GM12878 (cell line): ENCODE measurements at places on chromosomes 3 and 15.

- no peak for DNase-seq
Observed at GRCh38 chr3:188503647-188504046, 349.7 kb downstream of the LPP start.

GRCh38 chr3:24551626-24552025, 57.0 kb upstream of the THRB start:
- DNase-seq: no peak

- no peak for DNase-seq
Observed at GRCh38 chr3:13927295-13927694, 47.4 kb upstream of the WNT7A start.

DNA sequence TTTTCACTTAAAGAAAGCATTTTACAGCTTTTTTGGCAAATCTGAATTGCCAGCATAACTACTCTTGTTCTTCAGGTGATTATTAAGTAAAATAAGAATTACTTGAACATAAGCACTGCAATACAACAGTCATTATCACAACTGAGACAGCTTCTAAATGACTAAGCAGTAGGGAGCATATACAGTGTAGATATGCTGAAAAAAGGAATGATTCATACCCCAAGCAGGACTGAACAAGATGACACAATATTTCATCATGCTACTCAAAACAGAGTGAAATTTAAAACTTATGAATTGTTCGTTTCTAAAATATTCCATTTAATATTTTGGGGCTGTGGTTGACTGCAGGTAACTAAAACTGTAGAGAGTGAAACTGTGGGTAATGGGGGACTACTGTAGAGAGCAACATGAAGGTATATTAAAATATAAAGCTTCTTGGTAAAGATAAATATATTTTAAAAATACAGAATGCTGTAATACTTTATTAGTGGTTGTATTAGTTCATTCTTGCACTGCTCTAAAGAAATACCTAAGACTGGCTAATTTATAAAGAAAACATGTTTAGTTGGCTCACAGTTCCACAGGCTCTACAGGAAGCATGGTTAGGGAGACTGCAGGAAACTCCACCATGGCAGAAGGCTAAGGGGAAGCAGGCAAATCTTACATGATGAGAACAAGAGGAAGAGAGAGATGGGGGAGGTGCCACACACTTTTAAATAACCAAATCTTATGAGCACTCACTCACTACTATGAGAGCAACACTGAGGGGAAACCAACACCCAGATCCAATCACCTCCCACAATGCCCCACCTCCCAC, 84.8 kb downstream of the DCLK3 start:
- no peak for DNase-seq

GRCh38 chr3:63652066-63652725, at the start of gene SNTN:
Gene SNTN (plus strand): TSS chr3:63652675. CDS start chr3:63652688, 13 bp downstream.
- no peak for DNase-seq

DNA sequence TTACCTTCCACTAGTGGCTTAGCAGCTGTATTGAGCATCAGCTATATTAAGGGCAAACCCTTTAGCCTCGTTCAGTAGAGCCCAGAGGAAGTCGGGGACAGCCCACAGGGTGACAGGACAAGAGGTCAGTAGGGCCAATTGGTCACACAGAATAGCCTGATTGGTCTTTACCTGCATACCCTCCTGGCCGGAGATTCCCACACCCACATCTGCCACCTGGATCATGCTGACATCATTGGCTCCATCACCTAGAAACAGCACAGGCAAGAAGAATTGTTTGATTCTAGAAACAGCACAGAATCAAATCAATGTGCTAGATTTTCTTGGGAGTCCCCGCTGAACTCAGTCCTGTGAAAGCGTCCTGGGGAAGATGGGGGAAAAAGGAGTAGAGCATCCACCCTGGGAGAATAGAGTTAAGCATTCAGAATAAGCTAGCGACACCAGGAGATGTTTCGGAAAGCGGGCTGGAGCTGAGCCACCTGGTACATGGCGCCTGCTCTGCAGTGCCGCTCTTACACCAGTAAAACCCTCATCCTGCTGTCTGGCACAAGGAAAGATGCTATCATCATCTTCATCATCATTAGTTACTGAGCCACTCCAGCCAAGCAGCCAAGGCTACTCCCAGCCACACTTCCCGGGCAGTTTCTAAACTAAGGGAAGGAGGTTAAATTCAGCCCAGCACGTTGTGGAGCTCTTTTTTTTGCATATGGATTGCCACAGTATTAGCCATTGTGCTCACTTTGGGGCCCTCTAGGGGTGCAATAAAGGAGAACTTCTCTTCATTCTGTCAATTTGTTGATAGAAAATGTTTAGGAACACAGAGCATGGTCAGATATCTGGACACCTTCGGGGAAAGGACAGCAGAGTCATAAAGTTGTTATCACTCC, 171.3 kb downstream of the ATP10A start:
- DNase-seq: no peak

DNA sequence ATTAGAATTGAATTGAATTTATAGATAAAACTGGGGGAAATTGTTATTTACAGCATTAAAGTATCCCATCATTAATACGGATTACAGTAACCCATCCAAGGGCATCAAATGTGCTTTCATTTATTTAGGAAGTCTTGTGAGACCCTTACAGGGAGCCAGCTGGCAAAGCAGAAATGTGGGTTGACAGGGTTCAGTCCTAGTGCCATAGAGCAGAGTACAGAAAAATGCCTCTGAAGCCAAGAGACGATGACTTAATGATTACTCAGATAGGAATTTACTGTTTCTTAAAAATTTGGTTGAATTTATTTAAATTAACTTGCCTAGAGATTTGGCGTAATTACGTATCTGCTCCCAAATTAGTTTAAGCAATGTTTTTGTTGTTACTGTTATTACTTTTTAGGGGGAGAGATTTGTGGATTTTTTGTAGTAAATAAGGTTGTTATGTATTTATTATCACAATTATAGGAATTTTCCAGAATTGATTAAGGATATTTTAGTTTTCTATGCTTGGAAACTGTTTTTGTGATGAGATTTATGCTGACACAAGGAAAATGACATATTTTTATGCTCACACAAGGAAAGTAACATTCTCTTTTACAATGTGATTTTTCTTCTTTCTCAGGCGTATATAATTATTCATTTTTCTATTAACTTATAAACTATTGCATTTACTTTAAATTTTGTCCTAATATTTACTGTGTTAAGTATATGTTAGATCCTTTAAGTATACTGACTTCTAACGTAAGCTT, 152.0 kb downstream of the EPHA6 start:
- DNase-seq: no peak

GRCh38 chr3:169147238-169148008, 516.1 kb downstream of the MECOM start:
- DNase-seq: no peak

DNA sequence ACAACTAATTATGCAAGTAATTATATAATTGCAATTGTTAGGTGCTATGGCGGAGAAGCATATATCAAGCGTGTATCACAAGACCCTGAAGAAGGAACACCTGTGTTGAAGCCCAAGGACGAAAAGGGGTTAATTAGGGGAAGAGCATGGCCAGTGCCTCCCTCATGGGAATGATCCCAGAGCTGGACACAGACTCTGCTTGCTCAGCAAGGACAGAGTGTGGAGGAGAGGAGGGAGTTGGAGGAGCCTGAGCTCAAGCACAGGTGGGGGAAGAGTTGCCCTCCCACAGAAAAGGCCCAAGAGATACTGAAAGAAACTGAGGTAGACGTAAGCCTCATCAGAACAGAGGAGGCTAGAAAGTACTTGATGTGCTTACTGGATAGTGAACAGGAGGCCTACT, 423.7 kb downstream of the EPHB1 start:
- DNase-seq: no peak

DNA sequence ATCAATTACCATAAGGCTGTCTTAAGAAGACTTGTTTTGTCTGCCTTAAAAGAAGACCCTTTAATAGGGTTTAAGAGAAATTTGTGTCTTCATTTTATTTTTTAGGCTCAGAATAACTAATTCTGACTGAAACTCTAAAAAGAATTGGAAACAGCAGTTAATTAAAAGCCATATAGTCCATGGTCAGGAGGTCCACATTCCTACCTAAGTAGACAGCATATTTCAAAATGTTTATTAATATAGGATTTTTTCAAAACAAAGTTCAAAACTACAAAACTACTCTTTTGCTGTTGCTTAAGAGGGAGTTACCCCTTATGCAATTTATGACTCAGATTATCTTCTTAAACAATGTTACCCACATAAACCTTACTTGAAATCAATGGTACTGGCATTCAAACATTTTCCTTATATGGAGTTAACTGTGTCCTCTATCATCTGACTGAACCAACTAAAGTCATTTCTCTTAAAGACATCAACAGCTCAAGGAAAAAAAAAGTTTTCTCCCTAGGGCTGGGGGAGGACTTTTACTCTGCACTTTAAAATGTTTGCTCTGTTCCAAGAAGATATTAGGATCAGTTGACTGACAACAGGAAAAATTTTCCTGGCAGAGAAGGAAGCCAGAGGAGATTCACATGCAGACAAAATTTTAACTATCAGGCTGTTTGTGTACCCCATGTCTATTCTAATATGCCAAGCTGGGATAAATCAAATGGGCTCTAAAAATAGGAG, 56.8 kb upstream of the NANOGP8 start:
- no peak for DNase-seq

GRCh38 chr15:67700023-67700422, 125.3 kb upstream of the SKOR1 start:
- DNase-seq: no peak

- DNase-seq: no peak
Observed at GRCh38 chr15:47908950-47909670, 191.8 kb downstream of the SEMA6D start.

DNA sequence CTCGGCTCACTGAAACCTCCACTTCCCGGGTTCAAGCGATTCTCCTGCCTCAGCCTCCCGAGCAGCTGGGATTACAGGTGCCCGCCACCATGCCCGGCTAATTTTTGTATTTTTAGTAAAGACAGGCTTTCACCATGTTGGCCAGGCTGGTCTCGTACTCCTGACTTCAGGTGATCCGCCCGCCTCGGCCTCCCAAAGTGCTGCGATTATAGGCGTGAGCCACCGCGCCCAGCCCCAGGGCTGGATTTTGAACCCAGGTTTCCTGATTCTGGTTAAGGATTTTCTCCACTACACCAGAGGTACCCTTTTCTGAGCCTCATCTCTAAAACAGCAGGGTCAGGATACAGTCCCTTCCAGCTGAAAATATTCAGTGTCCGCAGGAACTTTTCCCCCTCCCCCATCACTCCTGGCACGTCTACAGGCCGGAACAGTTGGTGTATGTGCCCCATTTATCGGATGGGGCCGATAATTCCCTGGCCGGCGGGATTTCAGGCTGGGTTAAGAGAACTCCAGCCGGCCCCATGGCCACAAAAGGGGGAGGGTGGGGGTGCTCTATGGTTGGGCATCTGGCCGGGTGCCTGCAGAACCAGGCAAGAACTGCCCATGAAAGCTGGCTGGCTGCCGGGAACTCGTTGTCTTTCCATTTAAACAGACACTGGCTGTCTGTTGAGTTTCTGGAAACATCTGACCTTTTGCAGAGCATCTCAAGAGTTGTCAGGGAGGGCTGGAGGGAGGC, 26.8 kb upstream of the SEMA4B start:
- DNase-seq: no peak

DNA sequence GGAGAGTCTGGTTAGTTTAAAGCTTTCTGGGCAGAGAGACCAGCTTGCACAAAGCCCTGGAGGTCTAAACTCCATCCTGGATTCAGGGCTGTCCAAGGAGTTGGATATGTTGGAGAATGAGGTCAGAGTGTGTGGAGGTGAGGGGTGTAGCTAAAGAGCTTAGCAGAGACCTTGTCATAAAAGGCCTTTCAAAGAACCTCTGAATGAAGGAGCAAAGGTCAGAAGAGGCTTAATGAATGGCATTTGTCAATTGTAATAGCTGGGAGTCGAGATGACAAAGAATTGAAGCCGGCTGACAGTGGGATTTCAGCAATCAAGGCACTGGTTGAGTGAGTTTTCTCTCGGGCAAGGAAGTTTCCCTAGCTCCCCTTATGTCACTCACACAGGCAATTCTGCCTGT, 202.6 kb downstream of the PDCD6IP start:
- DNase-seq: no peak

DNA sequence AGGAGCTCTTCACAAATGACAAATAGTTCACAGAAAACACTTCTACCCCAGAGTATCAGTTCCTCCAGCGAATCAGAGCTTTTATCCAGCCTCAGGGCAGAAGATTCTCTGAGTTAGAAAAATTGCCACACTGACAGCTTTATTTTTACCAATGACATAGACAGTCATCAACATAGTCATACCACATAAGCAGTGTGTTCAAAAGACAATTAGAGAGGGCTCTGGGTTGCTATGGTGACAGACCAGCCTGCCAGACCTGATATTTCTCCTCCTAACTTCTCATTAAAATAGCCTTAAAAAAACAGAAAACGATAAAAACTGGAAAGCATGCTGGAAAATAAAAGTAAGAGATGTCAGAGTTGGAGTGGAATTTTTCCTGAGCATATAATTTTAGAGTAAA, 45.9 kb upstream of the COL6A5 start:
- DNase-seq: no peak

GRCh38 chr3:117743993-117744392, 1034.4 kb downstream of the TUSC7 start:
- no peak for DNase-seq

GRCh38 chr15:51262463-51262862, 75.9 kb downstream of the CYP19A1 start:
- DNase-seq: no peak

- no peak for DNase-seq
Observed at GRCh38 chr15:56942118-56942517, 23.7 kb downstream of the TCF12 start.

GRCh38 chr3:24224666-24225384, 269.8 kb downstream of the THRB start:
- no peak for DNase-seq

DNA sequence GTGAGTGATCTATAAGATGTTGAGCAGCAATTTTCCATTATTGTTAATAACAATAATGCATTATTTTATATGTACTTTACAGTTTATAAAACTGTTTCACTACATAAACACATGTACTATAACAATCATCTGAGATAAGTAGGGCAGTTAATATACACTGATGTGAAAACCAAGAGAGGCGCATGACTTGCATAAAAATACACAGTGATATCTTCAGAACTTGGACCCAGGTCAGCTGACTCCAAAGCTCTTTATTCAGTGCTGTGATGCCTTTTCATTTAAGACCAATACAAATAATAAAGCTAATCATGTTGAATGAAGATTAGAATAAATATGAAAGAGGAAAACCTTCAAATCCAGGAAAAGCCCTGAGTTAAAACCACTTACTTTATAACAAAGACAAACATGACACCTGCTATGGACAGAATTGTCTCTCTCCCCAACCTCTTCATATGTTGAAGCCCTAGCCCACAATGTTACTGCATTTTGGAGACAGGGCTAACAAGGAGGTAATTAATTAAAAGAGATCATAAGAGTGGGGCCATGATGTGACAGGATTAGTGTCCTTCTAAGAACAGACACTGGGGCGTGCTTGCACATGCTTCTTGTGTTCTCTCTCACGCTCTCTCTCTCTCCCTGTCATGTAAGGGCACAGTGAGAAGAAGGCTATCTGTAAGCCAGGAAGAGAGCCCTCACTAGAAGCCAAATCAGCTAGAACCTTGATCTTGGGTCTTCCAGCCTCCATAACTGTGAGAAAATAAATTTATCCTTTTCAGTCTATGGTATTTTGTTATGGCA, 55.8 kb upstream of the TSPAN3 start:
- DNase-seq: no peak

GRCh38 chr3:178308771-178309170, 227.5 kb upstream of the KCNMB2 start:
- no peak for DNase-seq
